ENCODE measurements at places on chromosomes 3 and 15.

DNA sequence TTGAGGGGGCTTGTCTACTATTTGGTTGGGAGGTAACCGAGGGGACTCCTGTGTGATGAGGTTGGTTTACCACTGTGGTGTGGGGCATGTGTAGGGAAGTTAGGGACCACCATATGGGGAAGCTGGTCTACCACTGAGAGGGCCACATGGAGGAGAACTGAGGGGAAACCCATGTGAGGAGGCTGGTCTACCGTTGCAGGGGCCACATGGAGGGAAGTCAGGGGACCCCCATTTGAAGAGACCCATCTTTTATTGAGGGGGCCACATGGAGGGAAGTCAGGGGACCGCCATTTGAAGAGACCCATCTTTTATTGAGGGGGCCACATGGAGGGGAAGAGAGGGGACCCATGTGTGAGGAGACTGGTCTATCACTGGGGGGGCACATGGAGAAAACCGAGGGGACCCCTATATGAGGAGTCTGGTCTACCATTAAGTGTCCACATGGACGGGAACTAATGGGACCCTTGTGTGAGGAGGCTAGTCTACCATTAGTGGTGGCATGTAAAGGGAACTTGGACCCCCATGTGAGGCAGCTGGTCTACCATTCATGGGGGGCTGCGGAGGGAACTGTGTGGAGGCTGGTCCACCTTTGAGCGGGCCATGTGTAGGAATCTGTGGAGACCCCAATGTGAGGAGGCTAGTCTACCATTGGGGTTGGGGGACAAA is 165.5 kb downstream of the FBLN2 start:
- DNase-seq, result peak; percentile 50

GRCh38 chr3:16529264-16529663 is 15.8 kb upstream of the RFTN1 start:
- no peak for DNase-seq

DNA sequence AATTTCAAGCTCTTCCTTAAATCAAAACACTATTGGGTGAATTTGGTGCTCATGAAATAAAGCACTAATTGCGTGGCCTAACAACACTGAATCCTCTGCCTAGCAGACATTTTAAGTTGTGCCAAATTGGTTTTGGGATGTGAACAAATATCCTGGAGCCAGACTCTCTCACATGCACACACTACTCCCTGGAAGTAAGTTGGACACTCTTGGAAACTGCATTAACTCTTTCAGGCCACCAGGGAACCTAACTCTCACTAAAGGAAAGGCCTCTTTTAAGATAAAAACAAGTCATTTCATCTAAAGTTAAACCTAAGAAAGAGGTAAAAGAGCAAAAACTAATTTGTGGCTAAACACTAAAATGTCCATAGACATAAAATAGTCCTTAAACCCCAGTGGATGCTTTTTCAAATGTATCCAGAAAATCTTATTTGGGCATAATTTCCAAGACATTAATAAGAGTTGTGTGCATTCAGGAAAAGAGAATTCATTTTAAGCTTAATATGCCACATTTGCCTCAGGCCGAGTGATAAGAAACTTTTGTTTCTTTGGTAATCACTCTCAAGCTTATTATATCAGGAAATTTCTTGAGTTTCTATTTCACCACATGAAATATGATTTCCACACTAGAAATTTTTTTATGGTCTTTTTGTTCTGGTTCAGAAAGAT is 61.8 kb downstream of the ZBTB20 start:
- DNase-seq, result no peak

- no peak for DNase-seq
Measured at GRCh38 chr15:56820333-56820732, 87.0 kb upstream of the ZNF280D start.

DNA sequence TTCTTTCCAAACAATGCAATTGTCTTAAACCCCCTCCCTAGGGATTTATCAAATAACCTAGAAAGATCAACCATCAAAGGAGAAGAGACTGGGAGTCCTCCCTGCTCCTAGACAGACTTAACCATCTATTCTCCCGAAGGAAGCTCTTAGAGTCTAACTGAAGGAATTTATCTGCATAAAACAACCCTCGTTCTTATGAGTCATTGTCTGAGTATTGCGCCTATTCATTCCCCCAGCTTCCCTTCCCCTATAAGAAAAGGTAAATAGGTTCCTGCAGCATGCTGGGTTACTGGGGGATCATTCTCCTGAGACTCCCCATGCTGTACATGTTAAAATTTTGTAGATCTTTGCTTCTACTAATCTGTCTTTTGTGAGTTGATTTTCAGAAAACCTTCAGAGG is 412.7 kb downstream of the OCA2 start:
- peak; percentile 10 for DNase-seq

DNA sequence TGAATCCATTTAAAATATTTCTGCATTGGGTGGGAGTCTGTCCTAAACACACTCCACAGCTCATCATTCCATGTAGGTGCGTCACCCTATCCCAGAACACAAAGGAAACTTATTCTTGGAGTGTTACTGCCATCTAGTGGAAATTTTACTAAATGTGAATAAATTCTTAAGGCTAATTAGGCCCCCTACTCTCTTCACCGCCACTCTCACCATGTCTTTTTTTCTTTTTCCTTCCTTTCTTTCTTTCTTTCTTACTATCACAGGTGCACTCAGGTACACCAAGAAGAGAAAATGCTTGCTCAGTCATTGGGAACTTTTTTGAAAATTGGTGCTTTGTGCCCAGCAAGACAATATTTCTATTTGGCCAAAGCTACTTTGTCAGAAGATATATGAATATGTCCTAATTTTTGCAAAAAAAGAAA is 26.4 kb upstream of the ATP8B4 start:
- no peak for DNase-seq

GRCh38 chr3:168061332-168061996 is 34.3 kb downstream of the GOLIM4 start:
- no peak for DNase-seq

DNA sequence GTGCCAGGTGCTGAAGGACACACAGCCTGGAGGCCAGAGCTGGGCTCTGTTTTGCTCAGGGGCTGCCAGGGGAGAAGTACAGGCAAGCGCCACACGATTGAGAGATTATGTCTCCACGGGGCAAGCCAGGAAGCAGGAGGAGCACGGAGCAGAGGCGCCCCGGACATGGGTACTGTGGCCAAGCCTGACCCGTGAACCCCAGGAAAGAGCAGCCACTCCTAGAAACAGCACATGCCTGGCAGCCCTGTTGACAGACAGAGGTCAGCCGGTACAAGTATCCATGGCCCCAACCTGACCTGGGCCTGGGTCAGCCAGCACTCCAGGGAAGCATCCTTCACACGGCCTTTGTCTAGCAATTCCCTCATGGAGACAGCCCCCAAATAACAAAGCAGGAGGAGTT is 89.4 kb downstream of the ADAMTS17 start:
- no peak for DNase-seq

GRCh38 chr3:195868866-195869412 is 39.4 kb downstream of the TNK2 start:
- no peak for DNase-seq

GRCh38 chr3:132645058-132645457 is 14.6 kb downstream of the ACAD11 start:
- no peak for DNase-seq

GRCh38 chr15:66774001-66774814 is 72.2 kb downstream of the SMAD6 start:
- peak; percentile 78 for DNase-seq

DNA sequence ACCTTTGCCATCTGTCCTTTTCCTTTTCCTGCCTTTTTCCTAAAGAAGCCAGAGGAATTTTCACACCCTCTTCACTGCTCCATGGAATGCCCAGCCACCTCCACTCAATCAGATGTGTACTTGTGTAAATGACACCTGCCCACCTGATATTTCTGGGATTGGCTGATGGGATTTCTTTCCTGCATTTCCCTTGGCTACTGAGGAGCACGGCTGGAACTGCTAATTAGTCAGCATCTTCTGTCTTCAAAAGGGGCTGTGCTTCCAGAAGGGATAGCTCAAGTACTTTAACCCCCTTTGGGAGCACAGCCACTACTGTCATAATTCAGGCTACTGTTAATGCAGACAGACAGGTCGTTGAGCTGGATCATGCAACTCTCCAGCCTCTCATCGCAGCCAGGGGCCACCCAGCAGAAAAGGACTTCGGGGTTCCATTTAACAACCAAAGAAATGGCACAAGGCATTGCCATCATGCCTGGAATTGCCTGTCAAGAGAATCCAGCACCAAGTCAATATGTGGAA is 38.6 kb downstream of the MGLL start:
- no peak for DNase-seq

DNA sequence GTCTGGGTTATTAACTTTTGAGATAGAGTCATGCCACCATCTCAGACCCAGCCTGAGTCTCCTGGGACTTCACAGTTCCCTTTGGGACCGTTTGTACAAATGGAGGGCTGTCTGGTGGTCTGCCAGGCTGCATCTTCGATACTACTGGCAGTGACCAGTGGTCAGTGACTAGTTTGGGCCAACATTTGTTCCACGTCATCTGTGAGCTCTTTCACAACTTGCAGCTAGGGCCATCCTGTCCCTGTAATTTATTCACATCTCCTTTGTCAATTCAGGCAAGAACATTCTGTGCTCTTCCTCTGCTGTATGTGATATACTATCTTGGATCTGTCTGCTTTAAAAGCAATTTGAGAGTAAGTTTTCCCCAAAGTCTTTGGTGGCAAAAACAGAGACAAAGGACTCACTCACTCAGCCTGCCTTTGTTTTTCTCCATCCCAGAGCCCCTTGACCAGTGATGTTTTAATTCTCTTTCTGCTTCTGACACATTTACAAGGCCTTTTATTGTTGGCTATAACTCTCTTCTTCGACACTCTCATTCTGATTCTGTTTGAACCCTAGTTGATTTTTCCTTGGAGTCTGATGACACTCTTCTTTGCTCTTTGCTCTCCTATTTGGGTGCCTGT is 353.4 kb downstream of the EPHB1 start:
- no peak for DNase-seq

GRCh38 chr15:101251830-101252820 is at the start of gene CHSY1:
Gene CHSY1, minus strand, starts transcription at chr15:101252048. Its CDS starts 592 bp downstream, at chr15:101251456.
- DNase-seq, result peak; percentile 87

DNA sequence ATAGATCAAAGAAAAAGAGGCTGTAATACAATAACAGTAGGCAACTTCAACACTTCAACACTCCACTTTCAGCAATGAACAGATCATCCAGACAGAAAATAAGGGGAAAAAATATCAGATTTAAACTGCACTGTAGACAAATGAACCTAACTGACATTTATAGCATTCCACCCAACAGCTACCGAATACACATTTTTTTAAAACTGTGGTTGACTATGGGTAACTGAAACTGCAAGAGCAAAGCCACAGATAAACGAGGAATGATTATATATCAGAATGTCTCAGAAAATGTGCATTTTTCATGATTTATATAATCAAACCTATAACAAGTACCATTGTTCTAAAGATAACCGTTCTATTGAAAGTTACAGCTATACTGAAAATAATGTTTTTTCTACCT is 514.9 kb upstream of the DPPA4 start:
- no peak for DNase-seq

DNA sequence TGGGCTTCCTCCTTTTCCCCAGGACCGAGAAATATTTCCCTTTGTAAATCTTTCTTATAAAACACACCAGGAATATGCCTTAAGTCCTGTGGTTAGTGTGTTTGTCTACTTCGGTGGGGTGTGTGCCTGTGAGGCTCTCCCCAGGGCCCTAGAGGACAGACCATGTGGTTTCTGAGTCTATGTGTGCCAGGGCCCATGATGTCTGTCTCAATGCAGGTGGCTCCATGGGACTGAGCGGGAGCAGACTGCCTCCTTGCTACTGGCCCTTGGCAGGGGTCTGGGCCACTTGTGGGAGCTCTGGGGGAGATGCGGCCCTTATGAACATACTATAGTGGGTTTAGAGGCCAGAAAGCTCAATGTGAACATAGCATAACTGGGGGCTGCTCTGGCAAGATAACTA is 37.6 kb downstream of the SCN5A start:
- DNase-seq, result no peak

DNA sequence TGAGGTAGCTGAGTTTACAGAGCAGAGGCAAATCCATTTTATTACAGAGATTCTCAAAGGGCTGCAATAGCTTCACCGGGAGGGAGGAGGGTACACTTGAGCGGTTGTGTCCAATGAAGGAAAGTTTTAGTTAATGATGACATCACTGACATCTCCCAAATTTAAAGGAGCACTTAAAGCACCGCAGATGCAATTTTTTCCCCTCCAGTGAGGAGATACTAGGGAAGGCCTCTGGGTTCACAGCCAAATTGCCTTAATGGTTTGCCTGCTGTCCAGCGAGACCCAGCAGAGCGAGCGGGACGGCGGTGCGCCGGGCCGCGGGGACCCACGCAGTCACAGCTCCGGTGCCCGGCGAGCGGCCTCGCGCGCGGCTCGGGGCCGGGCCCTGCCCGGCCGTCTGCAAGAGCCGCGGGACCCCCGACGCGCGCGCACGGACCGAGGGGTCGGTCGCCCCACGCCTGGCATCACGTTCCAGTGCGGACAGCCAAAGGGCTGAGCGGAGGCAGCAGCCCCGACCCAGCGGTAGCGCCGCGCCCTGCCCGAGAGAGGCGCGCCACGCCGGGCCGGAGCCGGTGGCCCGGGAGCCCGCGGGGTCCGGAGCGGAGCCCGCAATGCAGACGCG is 160.5 kb upstream of the CHRNA7 start:
- peak; percentile 79 for DNase-seq

DNA sequence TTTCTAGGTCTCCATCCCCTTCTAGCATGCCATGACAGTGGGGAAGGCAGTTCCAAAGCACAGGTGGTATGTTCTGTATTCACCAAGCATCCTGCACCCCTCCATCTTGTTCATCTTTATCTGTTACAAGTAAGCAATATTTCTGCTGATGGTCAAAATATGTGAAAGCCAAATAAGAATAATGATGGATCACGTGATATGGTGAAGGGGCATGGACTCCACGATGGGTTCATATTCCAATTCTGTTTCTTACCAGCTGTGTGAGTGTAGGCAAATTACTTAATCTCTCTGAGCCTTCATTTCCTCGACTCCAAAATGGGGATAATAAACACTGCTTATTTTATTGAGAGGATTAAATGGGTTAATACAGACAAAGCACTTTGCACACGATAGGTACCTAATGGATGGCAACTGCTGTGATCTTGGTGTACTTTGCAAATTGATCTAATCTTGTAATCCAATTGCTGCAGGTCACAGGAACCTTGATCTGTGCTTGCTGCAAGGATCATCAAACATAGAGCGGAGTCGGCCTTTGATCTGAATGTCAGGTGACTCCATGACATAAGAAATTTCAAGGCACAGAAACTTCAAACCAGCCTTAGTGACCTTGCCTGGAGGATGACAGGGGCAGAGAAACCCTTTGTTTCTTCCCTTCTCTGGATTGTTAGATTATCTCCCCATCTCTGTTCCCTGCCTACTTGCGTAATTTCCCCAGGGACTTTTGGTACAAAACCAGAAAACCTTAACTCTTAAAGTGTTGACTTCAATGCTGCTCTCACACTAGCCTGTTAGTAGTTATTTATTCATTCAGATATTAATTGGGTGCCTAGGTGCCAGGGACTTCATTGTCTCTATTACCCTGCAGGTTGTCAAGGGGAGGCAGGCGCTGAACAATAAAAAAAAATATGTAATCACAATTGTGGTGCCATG is 25.8 kb downstream of the SIAH2 start:
- peak; percentile 39 for DNase-seq

DNA sequence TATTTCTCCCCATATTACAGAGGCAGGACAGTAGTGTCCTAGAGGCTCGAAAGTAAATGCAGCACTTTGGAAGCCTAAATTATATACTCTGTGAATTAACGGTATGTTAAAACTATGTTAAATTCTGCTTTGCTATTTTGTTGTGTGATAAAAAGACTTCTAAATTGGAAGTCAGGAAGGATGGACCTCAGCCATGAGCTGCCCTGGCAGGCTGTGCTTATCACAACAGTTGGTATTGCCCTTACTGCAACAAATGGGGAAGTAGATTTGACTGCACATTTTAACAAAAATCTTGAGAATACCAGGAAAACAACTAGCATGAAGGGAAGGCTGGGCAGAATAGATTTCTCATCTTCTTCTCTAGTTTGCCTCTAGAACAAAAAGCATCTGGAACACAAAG is 706.6 kb downstream of the SI start:
- no peak for DNase-seq
